Stimulated activated CD4-positive, alpha-beta T cell treated with anti-CD3 and anti-CD28 coated beads, TNF-alpha, amount 100 ng/mL, for 1 hour (primary cell): ENCODE measurements at places on chromosomes 5 and 9.

GRCh38 chr9:38026021-38026809 is 42.8 kb downstream of the SHB start:
- no peak for DNase-seq

DNA sequence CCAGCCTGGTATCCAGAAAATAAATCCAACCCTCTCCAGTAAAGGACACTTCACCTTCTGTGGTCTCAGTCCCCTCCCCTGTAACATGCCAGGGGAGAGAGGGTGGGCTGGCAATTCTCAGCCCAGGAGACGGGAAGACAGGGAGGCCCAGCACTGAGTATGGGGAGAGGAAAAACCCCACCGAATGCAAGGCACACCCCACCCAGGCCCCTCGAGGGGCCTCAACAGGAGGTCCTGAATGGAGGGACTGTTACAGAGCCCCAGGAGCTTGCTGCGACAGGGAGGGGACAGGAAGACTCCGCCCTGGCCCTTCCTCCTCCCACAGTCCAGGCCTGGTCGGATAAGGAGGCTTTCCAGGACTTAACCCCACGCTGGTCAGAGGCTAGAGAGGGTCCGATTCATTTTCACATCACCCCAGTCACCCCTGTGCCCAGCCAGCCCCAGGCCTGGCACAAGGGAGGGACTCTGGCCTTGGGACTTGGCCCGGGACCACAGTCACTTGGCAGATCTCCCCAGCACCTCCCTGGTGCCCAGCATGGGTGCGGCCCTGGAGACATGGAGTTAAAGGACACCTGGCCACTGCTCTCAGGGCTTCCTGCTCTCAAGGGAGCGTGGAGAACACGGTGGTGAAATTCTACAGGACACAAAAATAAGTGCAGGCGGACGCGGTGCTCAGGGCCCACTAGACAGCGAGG is 44.9 kb upstream of the STXBP1 start:
- DNase-seq: no peak

DNA sequence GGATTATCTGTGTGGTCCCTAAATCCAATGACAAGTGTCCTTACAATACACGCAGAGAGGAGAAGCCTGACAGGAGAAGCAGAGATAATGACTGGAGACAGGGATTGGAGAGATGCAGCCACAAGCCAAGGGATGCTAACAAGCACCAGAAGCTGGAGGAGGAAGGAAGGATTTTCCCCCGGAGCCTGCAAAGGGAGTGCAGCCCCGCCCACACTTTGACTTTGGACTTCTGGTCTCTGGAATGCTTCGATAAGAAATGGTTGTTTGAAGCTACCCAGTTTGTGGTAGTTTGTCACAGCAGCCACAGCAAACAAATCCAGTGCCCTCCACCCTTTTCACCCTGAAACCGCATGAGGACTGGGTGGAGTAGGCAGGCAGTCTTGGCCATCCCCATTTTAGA is 77.2 kb upstream of the BOD1 start:
- no peak for DNase-seq

DNA sequence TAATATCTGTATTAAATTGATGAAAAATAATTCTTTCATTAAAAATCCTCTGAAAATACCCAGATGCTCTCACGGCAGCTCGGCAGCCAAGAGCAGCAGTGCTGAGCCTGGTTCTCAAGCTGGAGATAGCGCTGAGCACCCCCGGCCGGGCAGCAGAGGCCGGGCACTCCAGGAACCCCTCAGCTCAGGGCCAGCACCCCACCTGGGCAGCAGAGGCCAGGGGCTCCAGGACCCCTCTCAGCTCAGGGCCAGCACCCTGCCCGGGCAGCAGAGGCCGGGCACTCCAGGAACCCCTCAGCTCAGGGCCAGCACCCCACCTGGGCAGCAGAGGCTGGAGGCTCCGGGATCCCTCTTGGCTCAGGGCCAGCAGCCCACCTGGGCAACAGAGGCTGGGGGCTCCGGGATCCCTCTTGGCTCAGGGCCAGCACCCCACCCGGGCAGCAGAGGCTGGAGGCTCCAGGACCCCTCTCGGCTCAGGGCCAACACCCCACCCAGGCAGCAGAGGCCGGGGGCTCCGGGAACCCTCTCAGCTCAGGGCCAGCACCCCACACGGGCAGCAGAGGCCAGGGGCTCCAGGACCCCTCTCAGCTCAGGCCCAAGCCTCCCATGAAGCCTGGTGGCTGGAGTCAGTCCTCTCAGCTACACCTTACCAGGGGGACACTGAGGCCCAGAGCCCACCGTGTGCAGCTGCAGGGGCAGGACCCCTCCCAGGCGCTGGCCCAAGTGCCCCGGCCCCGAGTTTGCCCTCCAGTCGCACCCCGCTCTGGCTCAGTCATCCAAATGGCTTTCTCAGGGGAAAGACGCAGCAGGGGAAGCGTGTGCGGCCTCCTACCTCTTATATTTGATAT is 21.7 kb downstream of the CLPTM1L start:
- no peak for DNase-seq
